ENCODE measurements at places on chromosomes 11 and 22.
A peak's percentile ranks its signal among the peaks of the same experiment; 100 is the strongest.

- no peak for DNase-seq
Observed at GRCh38 chr11:92308366-92308765, 83.7 kb downstream of the FAT3 start.

GRCh38 chr22:25942115-25942855, 200.3 kb downstream of the MYO18B start:
- no peak for DNase-seq

- DNase-seq = no peak
Observed at GRCh38 chr22:43569111-43569510, 157.3 kb downstream of the MPPED1 start.

DNA sequence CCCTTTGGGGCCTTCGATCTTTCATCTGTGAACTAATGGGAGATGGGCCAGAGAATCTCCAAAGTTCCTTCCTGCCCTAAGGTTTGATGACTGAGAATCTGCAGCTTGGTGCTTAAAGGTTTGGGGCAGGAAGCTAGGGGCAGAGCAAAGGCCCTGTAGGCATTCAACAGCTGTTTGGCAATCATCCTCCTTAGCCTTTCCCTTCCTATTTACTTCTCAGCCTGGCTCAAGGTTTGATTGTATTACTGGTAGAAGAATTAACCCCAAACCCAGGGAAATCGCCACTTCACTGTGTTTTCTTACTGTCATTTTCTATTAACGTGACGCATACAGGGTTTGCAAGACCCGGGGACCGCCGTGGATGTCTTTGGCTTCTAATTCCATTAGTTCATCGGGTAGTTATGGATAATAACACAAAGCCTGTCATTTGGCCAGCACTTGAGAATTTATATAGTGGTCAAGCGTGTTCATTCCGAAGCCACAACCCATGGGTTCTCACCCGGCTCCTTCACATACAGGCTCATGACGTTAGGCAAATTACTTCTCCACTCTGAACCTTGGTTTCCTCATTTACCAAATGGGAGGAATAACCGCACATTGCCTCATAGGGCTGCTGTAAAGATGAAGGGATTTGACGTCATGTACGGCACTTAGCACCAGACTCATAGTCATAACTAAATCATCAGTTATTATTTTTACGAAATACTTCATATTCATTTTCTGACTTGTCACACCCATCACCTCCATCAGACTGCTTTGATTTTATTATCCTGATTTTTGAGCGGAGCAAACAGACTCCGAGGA, 158.1 kb downstream of the FBXO7 start:
- no peak for DNase-seq

DNA sequence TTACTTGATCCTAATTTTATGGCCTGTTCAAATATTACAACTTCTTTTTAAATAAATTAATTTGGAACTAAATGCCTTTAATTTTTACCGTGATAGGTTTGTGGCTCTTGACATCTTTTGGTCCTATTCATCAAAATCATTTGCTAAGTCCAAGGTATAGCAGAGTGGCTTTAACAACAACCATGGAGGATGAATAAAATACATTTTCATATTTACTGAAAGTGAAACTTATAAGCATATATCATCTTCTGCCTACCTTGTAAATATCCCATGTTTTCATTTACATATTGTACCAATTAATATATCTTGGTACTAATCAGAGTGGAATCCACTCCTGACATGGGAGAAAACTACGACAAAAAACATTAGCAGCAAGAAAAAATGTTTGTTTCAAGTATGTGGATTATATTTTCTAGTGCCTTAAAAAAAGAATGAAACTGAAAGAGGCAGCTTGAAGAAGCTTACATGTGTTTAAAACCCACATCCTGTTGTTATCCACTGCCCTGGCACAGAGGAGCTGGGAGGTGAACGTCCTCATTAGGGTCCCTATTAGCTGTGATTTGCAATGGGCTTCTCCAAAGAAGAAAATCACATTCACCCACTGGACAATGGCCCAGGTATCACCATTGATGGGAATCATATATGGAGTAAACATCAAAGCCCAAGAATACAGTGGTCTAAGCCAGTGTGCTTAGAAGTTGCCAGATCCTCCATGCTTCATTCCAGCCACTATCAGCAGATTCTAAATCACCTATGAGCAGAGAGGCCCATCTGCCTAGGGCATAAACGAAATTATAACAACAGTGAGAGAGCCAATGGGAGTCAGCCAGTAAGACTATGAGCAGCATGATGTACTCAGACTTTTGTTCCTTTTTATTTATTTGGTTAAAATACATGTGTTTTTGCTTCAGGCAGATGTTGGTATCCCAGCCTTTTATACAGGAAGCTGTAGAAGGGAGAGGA, 84.7 kb downstream of the MAML2 start:
- DNase-seq = no peak

GRCh38 chr11:79263001-79263400, 177.8 kb downstream of the TENM4 start:
- peak; percentile 25 for DNase-seq

- DNase-seq = no peak
Observed at GRCh38 chr11:13090228-13090708, 81.2 kb downstream of the RASSF10 start.

DNA sequence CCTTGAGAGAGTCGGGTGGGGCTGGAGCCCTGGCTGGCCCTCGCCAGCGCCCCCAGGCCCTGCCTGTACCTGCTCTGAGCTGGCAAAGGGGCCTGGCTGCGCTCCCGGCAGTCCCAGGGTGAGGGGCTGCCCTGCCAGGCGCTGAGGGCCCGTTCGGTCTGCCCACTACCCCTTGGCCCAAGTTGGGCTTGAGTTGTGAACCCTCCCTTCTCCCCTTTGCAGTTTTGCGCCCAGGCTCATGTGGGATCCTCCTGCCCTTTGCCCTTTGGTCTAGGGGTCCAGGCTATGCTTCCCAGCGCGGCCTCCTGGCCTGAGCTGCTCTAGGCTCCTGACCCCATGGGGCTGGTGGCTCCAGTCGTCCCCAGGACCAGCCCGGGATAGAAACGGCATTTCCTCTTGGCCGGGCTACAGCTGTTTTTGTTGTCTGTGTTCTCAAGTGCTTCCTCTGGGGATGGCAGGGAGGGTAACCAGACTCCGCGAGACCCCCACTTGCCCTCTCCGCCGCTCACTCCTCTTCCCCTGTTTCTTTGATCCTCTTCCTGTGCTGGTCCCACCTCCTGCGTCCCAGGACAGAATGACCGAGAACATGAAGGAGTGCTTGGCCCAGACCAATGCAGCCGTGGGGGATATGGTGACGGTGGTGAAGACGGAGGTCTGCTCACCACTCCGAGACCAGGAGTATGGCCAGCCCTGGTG, 34.9 kb downstream of the PRDM11 start:
- DNase-seq = no peak

GRCh38 chr22:44331881-44332714, 19.3 kb upstream of the SHISAL1 start:
- peak; percentile 9 for DNase-seq

GRCh38 chr11:106288822-106289387, 211.4 kb downstream of the AASDHPPT start:
- DNase-seq = no peak

DNA sequence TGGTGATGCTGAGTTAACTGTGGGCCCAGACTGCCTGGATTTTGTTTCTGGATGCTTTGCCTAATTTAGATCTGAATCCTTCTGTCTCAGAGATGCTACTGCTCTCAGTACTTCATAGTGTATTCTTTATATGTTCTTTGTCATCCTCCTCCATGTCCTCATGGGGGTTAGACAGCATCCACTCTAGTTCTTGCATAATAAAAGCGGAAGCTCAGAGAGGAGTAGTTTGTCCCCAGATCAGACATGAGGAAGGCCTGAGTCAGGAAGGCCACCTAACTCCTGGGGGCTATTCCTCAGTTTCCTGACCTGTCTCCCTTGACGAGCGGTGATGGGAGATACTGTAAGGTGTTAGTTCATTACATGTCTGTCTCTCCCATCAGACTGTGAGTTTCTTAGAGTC, 90.2 kb downstream of the SCN3B start:
- DNase-seq = no peak

DNA sequence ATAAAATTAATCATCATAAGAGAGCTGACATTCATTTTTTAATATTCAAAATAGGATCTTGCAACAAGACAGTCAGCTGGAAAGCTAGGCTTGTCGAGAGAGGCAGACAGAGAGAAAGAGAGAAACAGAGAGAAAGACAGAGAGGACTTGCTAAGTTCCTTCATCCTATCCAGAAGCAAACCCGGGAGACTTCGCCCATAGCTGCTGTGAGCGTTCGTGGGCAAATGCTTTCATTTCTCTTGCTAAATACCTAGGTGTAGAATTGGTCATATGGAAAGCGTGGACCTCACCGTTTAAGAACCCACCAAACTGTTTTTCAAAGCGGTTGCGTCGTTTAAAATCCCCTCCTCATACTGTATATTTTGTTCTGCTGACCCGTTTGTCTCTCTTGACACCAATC, 25.3 kb upstream of the KRTAP5-6 start:
- DNase-seq = no peak

DNA sequence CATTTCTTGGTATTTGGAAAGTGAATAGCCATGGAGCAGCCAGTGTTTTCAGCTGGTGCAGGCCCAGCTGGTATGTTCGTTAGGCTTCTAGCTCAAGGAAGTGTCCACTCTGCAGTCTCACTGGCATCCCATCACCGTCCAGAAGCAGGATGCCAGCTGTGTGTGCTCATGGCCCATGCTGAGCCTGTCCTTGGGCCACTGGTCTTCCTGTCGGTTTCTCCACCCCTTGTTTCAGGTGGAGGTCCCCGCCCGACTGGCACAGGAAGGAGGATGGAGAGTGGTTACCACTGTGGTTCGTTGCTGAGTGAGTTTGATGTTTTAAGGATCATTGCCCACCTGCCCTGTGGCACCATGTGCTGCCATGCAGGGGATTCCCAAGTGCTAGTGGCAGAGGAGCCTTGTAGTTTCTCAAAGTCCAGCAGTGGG, 63.7 kb downstream of the MED15 start:
- no peak for DNase-seq

- peak; percentile 18 for DNase-seq
Observed at GRCh38 chr22:27918341-27919221, 475 bp downstream of the PITPNB start.

DNA sequence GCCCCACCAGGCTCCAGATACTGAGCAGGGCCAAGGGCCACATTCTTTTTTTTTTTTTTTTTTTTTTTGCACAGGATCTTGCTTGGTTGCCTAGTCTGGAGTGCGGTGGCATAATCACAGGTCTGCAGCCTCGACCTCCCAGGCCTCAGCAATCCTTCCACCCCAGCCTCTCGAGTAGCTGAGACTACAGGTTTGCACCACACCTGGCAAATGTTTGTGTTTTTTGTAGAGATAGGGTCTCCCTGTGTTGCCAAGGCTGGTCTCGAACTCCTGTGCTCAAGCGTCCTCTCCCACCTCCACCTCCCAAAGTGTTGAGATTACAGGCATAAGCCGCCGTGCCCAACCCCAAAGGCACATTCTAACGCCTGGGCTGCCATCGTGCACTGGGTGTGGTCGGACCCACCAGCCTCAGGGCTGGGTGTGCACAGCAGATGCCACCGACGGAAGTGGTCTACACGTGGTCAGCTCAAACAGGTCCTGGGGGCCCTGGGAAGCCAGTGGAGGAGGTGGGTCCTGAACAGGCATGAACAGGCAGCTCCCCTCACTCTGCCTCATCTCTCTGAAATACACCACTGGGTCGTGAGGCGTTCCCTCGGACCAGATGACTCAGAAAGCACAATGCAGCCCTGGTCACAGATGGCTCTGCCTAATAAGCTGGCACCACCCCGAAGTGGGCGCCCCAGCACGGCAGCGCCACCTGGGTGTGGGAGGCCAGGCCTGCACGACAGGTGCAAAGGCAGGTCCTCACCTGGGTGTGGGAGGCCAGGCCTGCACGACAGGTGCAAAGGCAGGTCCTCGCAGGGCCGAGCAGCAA, 5.1 kb upstream of the B4GALNT4 start:
- DNase-seq = peak; percentile 72

- DNase-seq = no peak
Observed at GRCh38 chr11:118060869-118061268, 16.0 kb upstream of the TMPRSS4 start.

DNA sequence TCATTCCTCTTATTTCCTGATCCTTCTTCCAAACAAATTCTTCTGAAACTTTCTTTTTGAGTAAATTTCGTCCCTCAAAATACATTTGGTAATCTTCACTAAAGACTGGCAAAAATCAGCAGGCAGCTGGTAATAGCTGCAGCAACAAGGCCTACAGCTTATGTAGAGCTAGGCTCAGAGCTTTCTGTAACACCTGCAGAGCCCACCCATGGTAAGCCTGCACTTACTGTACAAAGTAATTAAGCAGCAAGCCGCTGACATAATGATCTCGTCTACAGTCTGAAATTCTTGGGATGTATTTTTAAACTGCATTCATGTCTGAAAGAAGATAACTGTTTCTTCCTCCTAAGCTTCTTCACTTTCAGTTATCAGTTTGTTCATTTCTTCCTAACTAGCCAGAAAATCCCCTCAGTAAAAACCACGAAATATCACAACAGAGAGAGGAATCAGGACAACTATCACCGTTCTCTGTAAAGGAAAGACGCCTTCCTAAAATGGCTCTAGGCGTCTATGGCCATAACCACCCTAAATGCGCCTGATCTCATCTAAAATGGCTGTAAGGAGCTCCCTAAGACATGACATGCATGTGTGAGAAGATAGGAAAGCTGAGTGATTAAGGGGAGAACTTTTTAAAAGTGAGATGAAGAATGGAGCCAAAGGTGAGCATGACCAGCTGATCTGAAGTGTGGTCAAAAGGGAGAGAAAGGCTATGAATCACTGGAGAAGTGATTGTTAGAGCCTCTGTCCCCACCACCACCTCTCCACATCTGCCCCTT, 56.2 kb downstream of the DENND5A start:
- DNase-seq = no peak

- peak; percentile 77 for DNase-seq
Observed at GRCh38 chr11:59755701-59756557, 753 bp downstream of the STX3 start.

DNA sequence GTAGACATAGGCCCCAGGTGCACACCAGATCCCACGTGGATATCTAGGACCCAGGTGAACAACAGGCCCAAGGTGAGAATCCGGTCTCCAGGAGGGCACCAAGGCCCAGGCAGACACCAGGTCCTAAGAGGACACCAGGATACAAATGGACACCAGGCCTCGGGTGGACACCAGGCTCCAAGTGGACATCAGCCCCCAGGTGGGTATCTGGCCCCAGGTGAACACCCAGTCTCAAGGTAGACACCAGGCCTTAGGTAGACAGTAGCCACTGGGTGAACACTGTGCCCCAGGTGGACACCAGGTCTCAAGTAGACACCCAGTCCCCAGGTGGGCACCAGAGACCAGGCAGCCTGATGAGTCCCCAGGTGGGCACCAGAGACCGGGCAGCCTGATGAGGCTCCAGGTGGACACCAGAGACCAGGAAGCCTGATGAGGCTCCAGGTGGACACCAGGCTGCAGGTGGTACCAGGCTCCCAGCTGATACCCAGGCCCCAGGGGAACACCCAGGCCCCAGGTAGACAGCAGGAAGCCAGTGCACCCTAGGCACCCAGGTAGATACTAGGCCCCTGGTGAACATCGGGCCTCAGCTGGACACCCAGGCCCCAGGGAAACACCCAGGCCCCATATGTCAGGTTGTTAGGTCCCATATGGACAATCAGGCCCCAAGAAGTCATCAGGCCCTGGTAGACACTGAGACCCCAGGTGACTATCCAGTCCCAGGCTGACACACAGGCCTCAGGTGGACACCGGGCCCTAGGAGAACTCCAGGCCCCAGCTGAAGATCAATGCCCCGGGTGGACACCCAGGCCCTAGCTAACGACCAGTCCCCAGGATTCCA, 55.1 kb upstream of the SEPTIN5 start:
- DNase-seq = no peak

- no peak for DNase-seq
Observed at GRCh38 chr11:125170001-125170509, 5.5 kb downstream of the PKNOX2 start.

- peak; percentile 95 for DNase-seq
Observed at GRCh38 chr11:116871248-116871647, 33.8 kb upstream of the APOA1 start.

Data from foreskin fibroblast (primary cell).